Fibroblast of skin of right biceps (primary cell): ENCODE measurements at places on chromosomes 13 and 19.

DNA sequence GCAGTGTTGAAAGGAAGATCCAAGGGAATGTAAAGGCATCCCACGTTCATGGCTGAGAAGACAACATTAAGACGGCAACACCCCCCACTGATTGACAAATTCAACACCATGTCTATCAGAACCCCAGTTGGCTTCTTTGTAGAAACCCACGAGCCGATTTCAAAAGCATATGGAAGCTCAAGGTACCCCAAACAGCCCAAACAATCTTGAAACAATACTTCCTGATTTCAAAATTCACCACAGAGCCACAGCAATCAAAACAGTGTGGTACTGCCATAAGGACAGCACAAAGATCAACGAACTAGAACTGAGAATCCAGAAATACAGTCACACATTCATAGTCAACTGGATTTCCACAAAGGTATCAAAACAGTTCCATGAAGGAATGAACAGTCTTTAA is 6.2 kb downstream of the MIER2 start:
- DNase-seq: no peak

DNA sequence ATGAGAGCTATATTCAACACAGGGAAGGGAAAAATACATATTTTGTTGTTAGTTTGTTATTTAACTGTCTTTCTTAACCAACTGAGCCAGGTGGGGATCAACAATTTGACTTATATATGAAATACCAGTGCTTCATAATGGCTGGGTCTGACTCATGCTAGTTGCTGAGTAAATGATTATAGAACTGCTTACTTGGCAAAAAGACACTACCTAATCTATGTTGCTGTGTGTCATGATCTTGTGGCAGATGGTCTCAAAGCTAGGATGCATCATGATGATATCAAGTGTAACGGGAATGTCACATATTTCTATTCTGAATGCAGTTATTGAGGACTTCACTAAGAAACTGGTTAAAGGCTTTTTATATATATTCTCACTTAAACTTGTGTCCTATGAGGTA is 727.4 kb upstream of the SLITRK1 start:
- peak; percentile 80 for DNase-seq

- DNase-seq: no peak
Measured at GRCh38 chr13:21668732-21669275, 2.1 kb upstream of the FGF9 start.

DNA sequence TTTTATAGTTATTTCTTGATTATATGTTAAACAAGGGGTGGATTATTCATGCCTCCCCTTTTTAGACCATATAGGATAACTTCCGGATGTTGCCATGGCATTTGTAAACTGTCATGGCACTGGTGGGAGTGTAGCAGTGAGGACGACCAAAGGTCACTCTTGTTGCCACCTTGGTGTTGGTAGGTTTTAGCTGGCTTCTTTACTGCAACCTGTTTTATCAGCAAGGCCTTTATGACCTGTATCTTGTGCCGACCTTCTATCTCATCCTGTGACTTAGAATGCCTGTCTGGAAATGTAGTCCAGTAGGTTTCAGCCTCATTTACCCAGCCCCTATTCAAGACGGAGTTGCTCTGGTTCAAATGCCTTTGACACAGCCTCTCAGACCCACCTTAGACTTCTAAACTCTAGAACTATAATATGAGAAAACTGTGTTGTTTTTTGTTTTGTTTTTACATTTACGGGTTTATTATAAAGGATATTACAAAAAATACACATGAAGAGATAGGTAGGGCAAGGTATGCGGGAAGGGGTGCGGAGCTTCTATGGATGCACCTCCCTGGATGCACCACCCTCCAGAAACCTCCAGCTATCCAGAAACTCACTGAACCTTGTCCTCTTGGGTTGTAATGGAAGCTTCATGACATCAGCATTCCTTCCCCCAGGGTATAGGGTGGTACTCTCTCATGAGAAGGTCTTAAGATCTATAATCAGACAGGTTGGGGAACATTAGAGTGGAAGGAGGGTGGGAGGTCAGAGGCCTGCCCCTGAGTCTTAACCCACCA is 15.8 kb upstream of the SPRYD7 start:
- no peak for DNase-seq

- no peak for DNase-seq
Measured at GRCh38 chr13:113648216-113648610, 9.8 kb downstream of the ATP4B start.

DNA sequence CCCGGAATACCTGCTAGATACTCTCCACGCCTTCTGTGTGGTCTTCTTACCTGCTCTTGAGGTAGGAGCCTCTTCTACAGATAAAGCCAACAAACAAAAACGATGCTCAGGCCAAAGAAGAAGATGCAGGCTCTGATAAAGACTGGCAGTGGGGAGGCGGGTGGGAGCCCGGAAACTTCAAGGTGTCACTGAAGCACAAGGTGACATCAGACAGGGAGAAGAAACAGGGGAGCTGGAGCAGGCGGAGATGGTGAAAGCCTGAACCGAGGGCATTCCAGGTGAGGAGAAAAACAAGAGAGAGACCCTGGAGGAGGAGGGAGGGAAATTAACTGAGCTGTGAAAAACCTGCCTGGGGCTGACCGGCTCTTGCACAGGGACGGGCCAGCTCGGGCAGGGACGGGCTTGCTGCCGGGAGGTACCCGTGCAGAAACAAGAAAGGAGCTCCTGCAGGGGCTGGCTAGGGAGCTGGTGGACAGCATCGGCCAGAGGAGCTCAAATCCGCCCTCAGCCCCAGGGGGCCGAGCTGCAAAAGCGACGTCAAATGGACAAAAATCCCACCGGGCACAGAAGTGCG is 19.0 kb downstream of the GNG7 start:
- no peak for DNase-seq

DNA sequence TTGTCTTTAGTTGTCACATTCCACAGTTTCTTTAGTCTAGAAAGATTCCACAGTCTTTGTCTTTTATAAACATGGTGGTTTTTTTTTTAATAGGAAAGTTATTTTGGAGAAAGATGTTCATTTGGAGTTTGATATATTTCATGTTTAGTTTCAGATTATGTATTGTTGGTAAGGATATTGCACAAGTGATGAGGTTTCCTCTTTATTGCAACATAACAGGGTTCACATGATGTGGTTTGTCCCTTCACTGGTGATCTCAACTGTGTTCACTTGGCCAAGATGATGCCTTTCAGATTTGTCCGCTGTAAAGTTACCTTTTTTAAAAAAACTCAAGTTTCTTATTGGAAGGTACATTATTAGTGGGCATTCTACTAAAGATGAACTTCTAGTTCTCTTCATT is 3.2 kb downstream of the ZNF230 start:
- DNase-seq: no peak

- DNase-seq: no peak
Measured at GRCh38 chr19:43752287-43752875, 2.4 kb downstream of the SMG9 start.

GRCh38 chr13:29800687-29801086 is 49.7 kb downstream of the UBL3 start:
- no peak for DNase-seq

DNA sequence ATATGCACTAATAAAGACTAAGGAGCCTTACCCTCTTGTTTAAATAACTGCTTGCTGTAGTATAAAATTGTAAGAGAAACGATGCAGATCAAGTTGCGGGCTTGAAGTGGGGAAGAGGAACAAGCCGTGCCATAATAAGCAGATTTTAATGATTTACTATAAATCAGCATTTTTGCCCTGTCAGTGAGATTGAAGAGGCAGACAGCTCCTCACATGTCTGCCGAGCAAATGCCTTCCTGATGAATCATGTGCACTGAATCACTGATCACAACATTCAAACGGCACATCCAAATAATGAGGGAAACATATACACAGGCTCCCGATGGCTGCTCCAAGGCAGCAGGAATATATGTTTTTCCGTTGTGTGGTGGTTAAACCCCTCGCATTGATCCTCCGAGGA is 282.9 kb downstream of the TSHZ3 start:
- peak; percentile 93 for DNase-seq

DNA sequence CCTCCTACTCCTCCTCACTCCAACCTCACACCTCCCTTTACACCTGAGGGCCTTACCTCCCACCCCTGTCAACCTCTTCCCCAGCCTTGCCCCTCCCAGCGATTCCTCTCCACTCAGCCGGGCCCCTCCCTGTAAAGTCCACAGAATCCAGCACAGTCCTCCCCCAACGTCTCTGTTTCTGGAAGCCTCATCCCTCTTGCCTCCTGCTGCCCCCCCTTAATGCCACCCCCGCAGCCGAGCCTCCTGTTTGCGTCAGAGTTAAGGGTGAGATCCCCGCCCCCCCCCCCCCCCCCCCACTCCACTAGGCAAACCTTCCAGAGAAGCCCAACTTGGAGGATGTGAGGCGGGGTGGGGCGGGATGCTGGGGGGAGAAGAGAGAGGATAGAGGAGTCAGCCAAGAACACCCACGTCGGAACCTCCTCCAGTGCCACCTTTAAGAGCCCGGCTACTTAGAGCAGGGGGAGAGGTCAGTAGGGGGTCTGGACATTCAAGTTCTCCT is 2.1 kb downstream of the UNC13A start:
- peak; percentile 38 for DNase-seq

- peak; percentile 45 for DNase-seq
Measured at GRCh38 chr13:27379694-27380641, 44.5 kb upstream of the GTF3A start.

- DNase-seq: no peak
Measured at GRCh38 chr13:98803111-98803561, 50.7 kb upstream of the SLC15A1 start.

DNA sequence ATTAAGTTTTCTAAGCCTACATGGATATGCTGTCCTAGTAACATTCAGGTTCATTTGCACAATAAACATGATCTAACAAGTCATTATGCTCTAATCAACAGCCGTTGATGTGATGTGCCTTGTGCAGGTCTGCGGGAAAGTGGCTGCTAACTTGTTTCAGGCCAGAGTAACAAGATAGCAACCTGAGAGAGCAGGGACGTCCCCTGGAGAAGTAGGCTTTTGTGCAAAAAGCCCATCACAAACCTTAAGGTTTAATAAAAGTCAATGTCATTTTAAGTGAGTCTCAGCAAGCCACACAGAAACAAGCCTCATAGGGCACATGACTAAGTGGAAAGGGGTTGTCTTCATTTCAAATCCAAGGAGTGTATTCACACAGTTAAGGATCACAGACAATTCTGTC is 17.6 kb downstream of the FOXO1 start:
- no peak for DNase-seq

DNA sequence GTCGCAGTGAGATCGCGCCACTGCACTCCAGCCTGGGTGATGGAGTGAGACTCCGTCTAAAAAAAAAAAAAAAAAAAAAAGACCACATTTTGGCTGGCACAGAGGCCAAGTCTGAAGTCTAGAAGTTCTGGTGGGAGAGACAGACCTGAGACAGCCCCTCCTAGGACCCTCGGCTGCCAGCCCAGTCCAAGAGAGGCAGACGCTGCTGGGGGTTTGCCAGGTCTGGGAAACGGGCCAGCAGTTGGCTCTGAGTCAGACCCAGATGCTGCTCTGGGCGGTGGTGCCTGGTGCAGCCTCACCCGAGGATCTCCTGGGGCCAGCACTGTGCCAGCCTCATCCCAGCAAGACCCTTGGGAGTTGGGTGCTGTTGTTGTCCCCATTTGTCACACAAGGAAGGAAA is 5.8 kb downstream of the FCHO1 start:
- peak; percentile 43 for DNase-seq

DNA sequence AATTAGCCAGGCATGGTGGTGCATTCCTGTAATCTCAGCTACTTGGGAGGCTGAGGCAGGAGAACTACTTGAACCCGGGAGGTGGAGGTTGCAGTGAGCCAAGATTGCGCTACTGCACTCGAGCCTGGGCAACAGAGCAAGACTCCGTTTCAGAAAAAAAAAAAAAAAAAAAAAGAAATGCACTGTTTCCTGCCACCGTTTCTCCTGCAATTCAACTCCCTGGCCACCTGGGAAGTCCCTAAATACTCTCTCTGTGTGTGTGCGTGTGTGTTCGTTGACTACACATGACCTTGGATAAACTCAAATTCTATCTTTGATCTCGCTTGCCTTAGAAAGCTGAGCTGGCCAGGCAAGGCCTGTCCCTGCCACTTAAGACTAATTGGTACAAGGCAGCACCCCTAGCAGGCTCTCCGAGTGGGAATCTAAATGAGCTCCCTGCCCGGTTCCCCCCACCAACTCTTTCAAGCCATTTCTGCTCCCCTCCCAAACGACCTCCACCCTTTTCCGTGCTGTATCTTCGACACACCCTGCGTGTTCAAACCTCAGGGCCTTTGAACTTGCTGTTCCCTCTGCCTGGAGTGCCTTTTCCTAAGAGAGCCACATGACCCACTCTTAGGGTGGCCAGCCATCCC is 5.2 kb upstream of the BCAT2 start:
- DNase-seq: peak; percentile 22

- DNase-seq: no peak
Measured at GRCh38 chr13:98258226-98258625, 81.2 kb upstream of the RNF113B start.

GRCh38 chr13:45280751-45281634 is 60.0 kb downstream of the TPT1 start:
- peak; percentile 74 for DNase-seq
